IMR-90 (cell line): ENCODE measurements at places on chromosomes 6 and 20. TPM values are rescaled to one million over a fixed set of nuclear protein-coding genes. Genes with fewer than 3 reads are reported as not detected.

Gene ZSCAN31
- 1.2 and 1.4 TPM in 2 replicates for polyA plus RNA-seq

Gene RAET1L
- not detected in 2 replicates for polyA plus RNA-seq

Gene ACTL10
- polyA plus RNA-seq, result 0.43 and 0.49 TPM in 2 replicates

Gene AGER
- polyA plus RNA-seq, result 4.2 and 4.9 TPM in 2 replicates

Gene PDYN
- polyA plus RNA-seq, result not detected in 2 replicates

Gene HLA-DRB1
- polyA plus RNA-seq, result not detected in 2 replicates

Gene MAP7
- polyA plus RNA-seq, result 0.19 TPM in 2 replicates
